Articular chondrocyte of knee joint (primary cell): ENCODE measurements at places on chromosomes 7 and 10. TPM values are rescaled to one million over a fixed set of nuclear protein-coding genes. Genes with fewer than 3 reads are reported as not detected.

NRCAM gene
- total RNA-seq, result 0.13 and 0.65 TPM in 2 replicates

IGF2BP3 gene
- 0.26 and 0.76 TPM in 2 replicates for total RNA-seq

LRGUK gene
- total RNA-seq, result 0.26 and 0.76 TPM in 2 replicates

NOS3 gene
- total RNA-seq, result 1.7 and 1.8 TPM in 2 replicates

TRPV5 gene
- total RNA-seq, result not detected in 2 replicates

COMTD1 gene
- 3.1 and 3.5 TPM in 2 replicates for total RNA-seq

FFAR4 gene
- total RNA-seq, result not detected in 2 replicates

EVX1 gene
- not detected in 2 replicates for total RNA-seq

ANTXRL gene
- total RNA-seq, result not detected in 2 replicates

NUTM2E gene
- total RNA-seq, result 0.13 TPM in 1 of 2 replicates, not detected in the other

GLRX3 gene
- 79.1 and 101 TPM in 2 replicates for total RNA-seq

MYOZ1 gene
- total RNA-seq, result 0.26 and 0.32 TPM in 2 replicates

FOXL3 gene
- not detected in 2 replicates for total RNA-seq

SPDYE6 gene
- total RNA-seq, result not detected in 2 replicates

H2BK1 gene
- not detected in 2 replicates for total RNA-seq

PILRA gene
- total RNA-seq, result 0.65 TPM in 1 of 2 replicates, not detected in the other

CALML5 gene
- total RNA-seq, result not detected in 2 replicates

HOXA3 gene
- 8.1 and 9.4 TPM in 2 replicates for total RNA-seq

LOXL4 gene
- total RNA-seq, result 13.7 and 32.8 TPM in 2 replicates

ANKRD61 gene
- 0.11 TPM in 1 of 2 replicates, not detected in the other for total RNA-seq

TDRD1 gene
- under 0.01 and 0.26 TPM in 2 replicates for total RNA-seq
